ENCODE measurements at places on chromosomes 16 and 17.

DNA sequence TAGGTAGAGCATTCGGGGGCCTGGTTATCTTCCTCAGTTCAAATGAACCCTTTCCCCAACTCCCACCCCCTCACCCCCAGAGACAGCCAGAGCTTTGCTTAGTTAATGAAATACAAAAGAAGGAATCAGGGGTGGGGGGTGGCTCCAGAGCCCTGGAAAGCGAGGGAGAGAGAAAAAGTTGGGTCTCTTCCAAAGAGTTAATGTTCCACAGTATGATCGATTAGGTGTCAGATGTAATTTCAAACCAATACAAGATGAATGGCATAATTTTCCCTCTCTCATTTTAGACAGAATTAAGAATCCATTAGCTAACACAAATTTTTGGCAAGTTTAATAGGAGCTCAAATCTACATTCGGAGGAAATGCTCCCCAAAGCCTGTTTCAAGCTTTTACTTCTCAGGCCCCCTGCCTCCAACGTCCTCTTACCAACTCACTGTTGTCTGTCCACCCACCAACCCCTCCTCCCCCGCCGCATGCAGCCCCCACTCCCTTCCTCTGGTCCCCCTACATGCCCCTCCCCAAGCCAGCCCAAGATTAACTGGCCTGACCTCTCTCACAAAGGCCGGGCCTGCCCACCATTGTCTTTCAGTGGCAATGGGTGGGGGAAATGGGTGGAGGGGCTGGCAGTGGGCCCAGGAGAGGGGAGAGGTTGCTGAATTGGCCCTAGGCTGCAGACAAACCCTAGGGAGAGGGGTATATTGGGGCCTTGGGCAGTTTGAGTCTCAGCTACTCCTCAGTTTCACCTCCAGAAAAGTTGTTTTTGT, 28.2 kb downstream of the NEUROD2 start:
- DNase-seq, result no peak

- DNase-seq, result no peak
Observed at GRCh38 chr16:11141409-11142260, 114.4 kb downstream of the SOCS1 start.

- no peak for DNase-seq
Observed at GRCh38 chr16:88387941-88388627, 5.3 kb downstream of the ZNF469 start.

DNA sequence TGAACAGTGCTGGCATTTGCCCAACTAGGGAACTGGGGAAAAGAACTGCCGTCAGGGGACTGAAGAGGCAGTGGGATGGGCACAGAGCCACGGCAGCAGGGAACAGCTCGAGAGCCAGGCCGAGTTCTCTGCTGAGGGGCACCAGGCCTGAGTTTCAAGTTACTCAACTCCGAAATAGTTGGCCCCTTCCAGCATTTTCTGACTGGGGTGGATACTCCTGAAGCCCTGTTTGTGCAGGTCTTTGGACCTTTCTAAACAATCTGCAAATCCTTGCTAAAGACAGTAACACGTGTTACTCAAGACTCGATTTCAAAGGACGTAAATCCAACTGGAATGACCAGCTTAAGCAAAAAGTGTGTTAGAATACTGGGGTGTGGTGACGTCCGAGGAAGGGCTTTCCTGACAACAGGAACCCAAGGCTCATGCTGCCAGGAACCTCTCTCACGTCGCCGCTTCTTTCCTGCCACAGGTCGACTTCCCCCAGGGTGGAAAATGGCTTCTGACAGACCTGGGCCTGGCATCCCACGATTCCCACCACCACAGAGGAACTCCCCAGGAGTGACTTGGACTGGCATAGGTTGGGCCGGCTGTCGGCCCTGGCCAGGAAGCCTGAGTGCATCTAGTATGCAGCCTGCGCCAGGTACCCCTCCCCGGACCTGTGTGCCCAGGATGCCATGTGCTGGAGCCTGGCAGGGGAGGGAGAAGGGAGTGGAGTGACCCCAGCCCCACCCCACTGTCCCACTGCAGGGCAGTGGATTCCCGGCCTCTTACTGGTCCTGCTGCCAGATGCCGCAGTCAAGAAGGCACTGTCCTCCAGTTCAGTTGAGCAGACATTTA, 71.9 kb downstream of the N4BP1 start:
- no peak for DNase-seq

- DNase-seq, result peak; percentile 59
Observed at GRCh38 chr16:67447508-67448076, 16.7 kb downstream of the HSD11B2 start.

DNA sequence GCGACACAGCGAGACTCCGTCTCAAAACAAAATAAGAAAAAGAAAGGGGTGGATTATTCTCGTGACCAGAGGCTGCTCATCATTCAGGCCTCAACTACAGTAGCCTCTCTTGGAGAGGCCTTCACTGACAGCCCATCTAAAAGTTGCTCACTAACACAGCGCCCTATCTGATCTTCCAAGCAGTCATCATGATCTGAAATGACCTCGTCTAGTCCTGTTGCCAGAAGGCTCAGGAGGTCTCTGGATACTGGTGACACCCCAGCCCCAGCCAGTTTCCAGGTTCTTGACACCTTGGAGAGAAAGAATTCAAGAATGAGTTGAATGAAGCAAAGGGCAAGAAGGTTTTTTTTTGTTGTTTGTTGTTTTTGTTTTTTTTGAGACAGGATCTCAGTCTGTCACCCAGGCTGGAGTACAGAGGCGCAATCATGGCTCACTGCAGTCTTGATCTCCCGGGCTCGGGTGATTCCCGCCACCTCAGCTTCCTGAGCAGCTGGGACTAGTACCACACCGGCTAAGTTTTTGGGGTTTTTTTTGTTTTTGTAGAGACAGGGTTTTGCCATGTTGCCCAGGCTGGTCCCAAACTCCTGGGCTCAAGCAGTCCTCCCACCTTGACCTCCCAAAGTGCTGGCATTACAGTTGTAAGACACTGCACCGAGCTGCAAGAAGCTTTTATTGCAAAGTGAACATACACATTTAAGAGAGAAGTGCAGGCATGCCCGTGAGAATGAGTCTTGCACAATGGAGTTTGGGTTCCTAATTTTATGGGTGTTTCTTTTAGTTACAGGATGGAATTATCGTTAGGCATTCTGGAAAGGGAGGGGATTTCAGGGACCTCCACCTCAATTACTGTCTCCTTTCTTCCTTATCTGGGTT, 2.7 kb upstream of the ZC3H7A start:
- DNase-seq, result no peak

- DNase-seq, result no peak
Observed at GRCh38 chr17:76091526-76092286, 11.9 kb downstream of the EXOC7 start.

- DNase-seq, result no peak
Observed at GRCh38 chr17:28929787-28930186, 21.5 kb downstream of the PHF12 start.

GRCh38 chr17:60422162-60422665, at the start of gene CHCT1:
CHCT1 (plus strand) TSS chr17:60422489; CDS start chr17:60422593, 104 bp downstream.
- DNase-seq, result no peak
